ENCODE measurements at places on chromosomes 13 and 19.

DNA sequence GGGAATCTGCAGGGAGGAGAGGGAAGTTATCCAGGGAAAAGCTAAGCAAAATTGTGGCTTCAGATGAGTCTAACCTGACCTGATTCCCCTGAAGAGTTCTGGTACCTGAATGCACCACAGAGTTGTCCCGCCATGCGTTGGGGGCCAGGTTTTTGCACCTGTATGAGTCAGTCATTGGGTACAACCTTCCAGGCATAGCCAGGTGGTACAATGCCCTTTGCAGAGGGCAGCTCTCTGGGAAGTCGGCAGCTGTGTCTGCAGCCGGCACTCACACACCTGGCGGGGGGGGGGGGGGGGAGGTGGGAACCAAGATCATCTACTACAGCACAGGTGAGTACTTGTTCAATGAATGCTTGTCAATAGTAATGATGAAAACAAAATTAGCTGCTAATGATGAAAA is 52.5 kb upstream of the GTF3A start:
- no peak for DNase-seq

DNA sequence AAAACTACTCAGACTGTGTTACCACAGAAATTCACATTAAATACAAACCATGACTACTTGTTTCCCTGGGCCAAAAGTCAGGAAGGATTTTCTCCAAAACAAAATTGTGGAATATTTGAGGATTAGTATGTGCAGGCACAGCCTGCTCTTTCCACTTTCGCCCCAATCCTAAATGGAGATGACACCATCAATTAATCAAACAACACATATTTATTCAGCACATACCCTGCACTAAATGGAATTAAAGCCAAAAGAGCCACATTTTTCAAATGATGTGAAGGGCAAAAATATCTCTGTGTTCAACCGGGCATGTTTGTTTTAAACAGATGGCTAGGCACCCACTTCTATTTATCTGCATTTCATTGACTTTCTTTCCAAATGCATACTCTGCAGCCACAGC is 523.1 kb downstream of the DCT start:
- DNase-seq, result no peak

GRCh38 chr19:42216653-42217519 is 591 bp downstream of the DEDD2 start:
- DNase-seq, result no peak

GRCh38 chr13:37118016-37118415 is 12.6 kb upstream of the CSNK1A1L start:
- DNase-seq, result no peak

DNA sequence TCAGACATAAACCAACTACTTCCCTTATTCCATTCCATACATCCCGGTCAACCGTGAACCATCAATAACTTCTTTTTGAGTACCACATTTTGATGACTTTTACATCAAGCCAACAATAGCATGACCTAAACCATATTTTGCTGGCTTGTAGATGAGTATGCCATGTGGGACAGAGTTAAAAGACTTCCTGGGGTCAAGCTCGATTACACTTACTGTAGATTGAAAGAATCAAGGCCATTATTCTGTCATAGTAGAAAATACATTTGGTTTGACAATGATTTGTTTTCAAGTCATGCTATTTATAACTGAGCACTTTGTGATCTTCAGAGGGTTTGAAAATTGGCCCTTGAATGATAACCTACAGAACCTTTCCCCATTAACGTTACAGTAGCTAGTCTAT is 1086.9 kb upstream of the PCDH20 start:
- no peak for DNase-seq

DNA sequence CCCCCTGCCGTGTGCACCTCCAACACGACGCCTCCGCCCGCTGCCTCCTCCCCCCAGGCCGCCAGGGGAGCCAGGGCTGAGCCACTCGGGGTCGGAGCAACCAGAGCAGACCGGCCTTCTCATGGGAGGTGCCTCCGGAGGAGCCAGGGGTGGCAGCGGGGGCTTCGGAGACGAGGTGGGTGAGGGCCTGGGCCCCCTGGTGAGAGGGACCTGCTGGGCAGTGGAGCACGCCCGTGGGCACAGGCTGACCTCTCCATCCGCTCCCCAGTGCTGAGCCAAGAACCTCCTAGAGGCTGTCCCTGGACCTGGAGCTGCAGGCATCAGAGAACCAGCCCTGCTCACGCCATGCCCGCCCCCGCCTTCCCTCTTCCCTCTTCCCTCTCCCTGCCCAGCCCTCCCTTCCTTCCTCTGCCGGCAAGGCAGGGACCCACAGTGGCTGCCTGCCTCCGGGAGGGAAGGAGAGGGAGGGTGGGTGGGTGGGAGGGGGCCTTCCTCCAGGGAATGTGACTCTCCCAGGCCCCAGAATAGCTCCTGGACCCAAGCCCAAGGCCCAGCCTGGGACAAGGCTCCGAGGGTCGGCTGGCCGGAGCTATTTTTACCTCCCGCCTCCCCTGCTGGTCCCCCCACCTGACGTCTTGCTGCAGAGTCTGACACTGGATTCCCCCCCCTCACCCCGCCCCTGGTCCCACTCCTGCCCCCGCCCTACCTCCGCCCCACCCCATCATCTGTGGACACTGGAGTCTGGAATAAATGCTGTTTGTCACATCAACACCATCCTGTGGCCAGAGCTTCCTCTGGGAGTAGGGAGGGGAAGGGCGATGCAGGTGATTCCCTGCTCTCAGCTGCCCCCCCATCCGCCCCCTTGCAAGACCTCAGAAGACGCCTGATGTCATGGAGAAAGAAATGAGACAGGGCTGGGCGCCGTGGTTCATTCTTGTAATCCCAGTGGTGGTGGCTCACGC is 12.0 kb downstream of the BCAM start:
- no peak for DNase-seq

GRCh38 chr19:50796634-50797428 is 6.6 kb downstream of the ACP4 start:
- no peak for DNase-seq

DNA sequence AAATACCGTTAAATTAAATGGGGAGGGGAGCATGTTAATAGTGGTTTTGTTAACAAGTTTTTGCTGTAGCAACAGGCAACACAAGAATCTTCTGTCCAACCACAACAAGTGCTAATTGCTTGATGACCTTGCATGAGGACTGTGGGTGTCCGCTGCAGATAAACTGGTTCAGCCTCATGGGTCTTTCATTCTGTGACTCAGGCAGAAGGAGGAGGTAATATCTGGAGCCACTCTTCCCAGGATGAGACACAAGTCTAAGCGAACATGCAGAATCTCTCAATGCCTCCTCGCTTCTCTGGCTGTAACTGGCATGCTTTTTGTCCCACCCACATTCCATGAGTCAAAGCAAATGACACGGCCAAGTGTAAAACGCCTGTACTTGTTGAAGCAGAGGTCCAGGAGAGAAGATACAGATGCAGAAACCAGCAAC is 56.6 kb upstream of the MYO16 start:
- DNase-seq, result no peak

- DNase-seq, result no peak
These were observed 261.8 kb downstream of the ABCC4 start for GRCh38 chr13:95039415-95039814.

- peak; percentile 66 for DNase-seq
These were observed 89.5 kb upstream of the DOCK9 start for GRCh38 chr13:99067159-99067985.

GRCh38 chr19:41804336-41804735 is 7.9 kb downstream of the CEACAM3 start:
- no peak for DNase-seq

DNA sequence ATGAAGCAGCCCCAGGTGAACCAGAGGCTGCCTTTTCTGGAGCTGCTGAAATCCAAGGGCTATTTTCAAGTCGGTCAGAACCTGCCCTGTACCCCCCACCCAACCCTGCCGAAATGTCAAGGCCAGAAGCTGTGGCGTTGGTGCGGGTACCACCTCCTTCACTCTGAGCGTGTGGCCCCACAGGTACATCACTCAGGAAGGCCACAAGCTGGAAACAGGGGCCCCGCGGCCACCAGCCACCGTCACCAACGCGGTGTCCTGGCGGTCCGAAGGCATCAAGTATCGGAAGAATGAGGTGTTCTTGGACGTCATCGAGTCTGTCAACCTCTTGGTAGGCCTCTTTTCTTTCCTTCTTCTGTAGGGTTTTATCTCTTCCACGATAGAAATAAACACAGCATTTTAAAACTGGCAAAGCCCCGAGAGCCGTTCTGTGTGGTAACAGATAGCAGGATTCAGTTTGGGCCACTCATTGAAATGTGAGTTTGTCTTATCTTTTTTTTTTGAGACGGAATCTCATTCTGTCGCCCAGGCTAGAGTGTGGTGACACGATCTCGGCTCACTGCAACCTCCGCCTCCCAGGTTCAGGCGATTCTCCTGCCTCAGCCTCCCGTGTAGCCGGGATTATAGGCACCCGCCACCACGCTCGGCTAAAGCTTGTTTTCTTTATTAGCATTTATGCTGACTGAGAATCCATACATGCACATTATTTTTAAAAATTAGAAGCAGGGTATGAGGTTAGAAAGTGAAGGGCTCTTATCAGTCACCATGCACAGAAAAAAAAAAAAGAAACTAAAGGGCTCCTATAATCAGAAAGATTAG is 11.3 kb downstream of the AP1M1 start:
- DNase-seq, result no peak

DNA sequence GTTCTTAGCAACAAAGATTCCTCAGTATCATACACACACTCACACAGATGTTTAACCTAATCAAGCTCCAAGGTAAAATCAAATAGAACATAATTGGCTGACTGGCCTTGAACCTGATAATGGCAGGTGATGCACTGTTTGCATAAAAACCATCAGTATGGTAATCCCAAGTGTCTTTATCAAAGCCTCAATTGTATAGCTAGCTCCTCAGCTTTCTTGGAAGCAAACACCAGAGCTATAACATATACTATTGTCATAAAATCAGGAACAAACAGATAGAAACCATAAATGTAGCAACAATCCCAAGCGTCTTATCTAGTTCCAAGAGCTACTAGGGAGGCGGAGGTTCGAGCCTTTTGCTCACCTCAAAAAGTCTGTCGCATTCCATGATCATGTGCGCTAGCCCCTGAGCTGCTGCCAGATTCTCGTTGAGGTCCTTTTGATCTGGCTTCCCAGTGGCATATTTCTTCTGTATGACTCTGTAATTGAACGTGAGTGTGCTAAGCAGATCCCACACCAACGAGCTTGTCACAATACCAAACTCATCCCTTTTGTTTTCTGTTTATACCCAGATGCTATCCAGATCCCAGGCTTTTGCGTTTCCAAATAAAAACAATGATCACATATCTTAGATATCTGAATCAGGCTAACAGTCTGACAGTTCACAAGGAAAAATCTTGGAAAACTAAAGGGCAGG is 95.3 kb downstream of the KL start:
- peak; percentile 68 for DNase-seq

- DNase-seq, result no peak
These were observed 6.4 kb upstream of the TPM4 start for GRCh38 chr19:16069813-16070365.

DNA sequence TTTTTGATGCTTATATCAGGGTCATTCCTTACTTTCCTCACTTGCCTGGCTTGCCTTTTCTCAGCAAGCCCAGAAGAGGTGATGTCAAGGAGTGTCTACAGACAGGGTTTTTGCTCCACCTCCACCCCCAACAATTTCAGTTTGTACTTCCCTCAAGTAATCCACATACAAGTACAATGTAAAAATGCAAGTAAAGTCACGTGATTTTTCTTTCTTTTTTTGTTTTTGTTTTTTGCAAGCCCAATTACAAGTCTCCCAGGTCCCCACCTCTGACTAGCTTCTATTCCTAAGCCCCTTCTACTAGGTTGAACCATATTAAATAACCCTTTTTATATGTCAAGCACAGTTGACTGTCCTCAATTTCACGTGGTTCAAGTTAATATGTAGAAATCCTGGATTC is 579.6 kb downstream of the DIAPH3 start:
- DNase-seq, result no peak

DNA sequence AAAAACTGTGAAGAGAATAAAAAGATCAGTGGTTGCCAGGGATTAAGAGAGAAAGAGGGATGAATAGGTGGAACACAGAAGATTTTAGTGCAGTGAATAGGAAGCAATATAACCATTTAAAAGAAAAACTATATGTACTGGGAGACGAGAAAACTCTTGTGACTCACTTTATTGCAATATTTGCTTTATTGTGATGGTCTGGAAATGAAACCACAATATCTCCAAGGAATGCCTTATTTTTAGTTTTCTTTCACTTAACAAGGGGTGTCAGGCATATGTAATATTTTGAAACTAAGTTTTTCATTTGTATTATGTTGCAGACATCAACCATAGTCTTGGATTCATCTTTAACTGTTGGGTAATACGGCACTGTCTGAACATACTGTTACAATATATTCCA is 1308.2 kb downstream of the PCDH9 start:
- no peak for DNase-seq

DNA sequence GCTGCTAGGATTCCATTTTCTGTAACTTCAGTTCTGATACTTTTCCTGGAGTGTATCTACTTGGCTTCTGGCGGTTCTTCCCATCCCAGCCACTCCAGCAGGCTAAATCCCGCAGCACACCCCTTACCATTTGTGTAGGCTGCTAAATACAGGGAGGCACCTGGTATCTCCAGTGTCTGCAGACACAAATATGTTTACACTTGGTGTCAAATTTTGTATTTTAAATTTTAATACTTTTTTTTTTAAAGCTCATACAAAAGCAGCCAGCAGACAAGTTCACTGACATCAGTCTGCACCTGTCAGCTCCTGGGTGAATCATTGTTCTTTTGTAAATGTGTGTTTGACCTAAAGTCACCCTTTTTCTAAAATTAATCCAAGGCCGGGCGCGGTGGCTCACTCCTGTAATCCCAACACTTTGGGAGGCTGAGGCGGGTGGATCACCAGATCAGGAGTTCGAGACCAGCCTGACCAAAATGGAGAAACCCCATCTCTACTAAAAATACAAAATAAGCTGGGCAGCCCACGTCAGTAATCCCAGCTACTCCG is 3.4 kb upstream of the ZSCAN4 start:
- DNase-seq, result no peak

DNA sequence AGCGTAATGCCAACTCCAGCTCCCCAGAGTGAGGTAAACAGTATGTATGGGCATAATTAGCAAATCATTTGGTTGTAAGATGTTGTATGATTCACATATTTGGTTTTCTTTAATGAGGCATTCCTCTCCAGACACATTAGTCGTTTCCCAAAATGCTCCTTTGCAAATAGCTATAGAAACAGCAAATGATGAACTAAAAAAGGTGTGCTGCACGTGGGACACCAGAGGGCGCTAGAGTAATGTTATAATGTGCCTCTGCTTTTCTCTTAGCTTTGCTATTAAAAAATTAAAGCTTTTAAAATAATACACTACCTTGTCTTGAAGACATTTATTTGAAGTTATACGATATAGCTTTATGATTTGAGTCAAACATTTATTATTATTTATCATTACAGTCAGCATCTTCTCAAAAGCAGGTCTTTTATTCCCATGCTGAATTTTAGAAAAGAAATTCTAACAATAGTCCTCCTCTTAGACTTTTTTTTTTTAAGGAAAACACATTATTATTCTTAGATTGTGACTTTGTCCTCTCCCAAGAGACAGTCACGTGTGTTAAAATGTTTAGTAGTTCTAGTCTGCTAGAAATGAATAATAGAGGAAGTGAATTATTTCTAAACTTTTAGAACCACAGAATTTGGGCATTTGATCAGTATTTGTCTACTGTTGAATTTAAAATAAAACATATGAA is 121.6 kb upstream of the FRY start:
- DNase-seq, result no peak
